Uterus (tissue), 4 donors: ENCODE measurements at places on chromosomes 4 and X. TPM values are rescaled to one million over a fixed set of nuclear protein-coding genes. Genes with fewer than 3 reads are reported as not detected.

- no peak overlapping the region for H3K27ac ChIP-seq
- H3K4me3 ChIP-seq, result no peak overlapping the region
- DNase-seq, result no peak
- no peaks in the 10 kb centered on the region for H3K36me3 ChIP-seq
- H3K4me1 ChIP-seq, result no peaks in the 10 kb centered on the region
- H3K27me3 ChIP-seq, result peaks cover 25% of the 10 kb centered on the region
These were observed 18.6 kb downstream of the NKX3-2 start for GRCh38 chr4:13525606-13526281.

PDZD4 gene
- total RNA-seq, result 21.0 TPM

DNA sequence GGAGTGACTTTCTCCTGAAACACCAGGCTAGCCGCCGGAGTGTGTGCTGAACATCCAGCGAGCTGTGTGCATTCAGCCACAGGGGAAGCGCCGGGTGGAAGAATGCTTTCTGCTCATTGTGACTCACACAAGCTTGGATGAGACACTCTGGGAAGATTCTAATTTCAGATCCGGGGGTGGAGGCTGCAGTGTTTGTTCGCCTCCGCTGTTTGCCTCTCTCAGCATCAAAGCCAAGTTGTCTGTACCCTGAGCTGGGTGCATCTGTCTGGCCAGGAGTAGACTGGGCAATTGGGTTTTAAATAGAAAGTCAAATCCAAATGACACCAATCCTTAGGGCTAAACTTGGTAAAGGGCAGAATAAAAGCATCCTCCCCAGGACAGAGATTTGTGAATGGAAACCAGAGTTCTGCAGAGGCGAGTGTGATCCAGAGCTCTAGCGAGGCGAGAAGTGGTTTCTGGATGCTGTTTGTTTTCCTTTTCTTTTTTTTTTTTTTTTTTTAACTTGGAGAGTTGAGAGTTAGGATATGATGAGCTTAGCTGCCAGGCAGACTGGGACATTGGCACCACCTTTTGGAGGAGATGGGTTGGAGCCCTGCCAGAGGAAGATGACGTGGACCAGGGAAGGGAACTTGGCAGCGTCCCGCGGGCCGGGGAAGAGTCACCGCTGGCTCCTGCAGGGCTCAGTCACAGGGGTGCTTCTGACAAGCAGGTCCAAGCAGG, 196.0 kb upstream of the PSAPL1 start:
- H3K4me1 ChIP-seq, result peaks cover 6% of the 10 kb centered on the region
- no peaks in the 10 kb centered on the region for H3K36me3 ChIP-seq
- H3K4me3 ChIP-seq, result no peak overlapping the region

GRCh38 chr4:140135529-140136088, 18.4 kb downstream of the MAML3 start:
- peak overlapping the region; percentile 2 for H3K4me3 ChIP-seq
- DNase-seq, result peak; percentile 66
- peak overlapping the region; percentile 52 for H3K27ac ChIP-seq

DNA sequence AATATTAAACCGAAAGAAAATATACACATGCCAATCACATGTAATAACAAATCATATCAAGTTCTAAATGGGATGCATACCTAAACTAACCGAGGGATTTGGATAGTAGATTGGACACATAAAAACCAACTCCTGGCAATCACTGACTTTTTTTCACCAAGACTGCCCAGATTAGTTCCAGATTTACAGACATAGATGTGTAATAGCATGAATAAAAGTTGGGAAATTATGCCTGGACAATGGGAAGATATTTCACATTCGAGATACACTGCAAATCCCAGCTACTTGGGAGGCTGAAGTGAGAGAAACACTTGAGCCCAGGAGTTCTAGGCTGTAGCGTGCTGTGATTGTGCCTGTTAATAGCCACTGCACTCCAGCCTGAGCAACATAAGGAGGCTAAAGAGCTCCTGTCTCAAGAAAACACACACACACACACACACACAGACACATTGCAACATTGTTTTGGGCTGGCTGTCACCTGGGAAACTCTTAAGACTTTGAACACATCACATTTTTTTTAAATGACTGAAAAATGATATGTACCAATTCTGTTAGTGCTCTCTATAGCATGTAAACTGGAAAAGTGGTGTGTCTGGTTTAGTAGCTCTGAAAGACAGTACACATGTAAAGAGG, 5.7 kb downstream of the RAB40A start:
- H3K27ac ChIP-seq, result no peak overlapping the region
- no peak for DNase-seq
- H3K27me3 ChIP-seq, result no peaks in the 10 kb centered on the region
- H3K4me1 ChIP-seq, result no peaks in the 10 kb centered on the region
- no peak overlapping the region for H3K4me3 ChIP-seq
- H3K36me3 ChIP-seq, result no peaks in the 10 kb centered on the region

GRCh38 chr4:56164907-56165306, 216.2 kb downstream of the CEP135 start:
- no peaks in the 10 kb centered on the region for H3K36me3 ChIP-seq
- H3K27me3 ChIP-seq, result no peaks in the 10 kb centered on the region
- no peak for DNase-seq
- no peak overlapping the region for H3K4me3 ChIP-seq

ACE2 gene
- 1.5 TPM for total RNA-seq

DNA sequence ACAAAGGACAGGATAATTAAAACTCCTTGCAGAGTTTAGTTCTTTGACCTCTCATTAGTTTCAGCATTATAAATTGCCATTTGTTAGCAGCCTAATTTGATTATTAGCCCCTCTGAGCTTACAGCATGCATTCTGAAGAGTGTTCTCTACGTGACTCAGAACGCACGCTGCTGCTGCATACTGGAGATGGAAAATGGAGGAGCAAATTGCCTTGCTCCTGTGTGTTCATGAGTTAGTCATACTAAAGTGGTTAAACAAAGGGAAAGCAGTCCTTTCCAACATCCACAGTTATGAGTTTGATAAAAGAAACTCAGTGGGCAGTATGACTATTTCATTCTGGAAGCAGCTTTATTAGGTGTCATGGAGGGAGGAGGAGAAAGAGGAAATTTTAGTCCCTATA, 922.5 kb downstream of the RPA4 start:
- no peak overlapping the region for H3K4me3 ChIP-seq
- no peaks in the 10 kb centered on the region for H3K27me3 ChIP-seq
- no peaks in the 10 kb centered on the region for H3K36me3 ChIP-seq
- H3K27ac ChIP-seq, result no peak overlapping the region
- DNase-seq, result no peak
- H3K4me1 ChIP-seq, result no peaks in the 10 kb centered on the region

MAPK10 gene
- total RNA-seq, result 38.2 TPM

GRCh38 chrX:43176686-43177085, 398.7 kb upstream of the PPP1R2C start:
- no peak overlapping the region for H3K27ac ChIP-seq
- H3K36me3 ChIP-seq, result no peaks in the 10 kb centered on the region
- DNase-seq, result no peak
- no peaks in the 10 kb centered on the region for H3K4me1 ChIP-seq

- H3K27ac ChIP-seq, result no peak overlapping the region
- DNase-seq, result peak; percentile 20
- no peaks in the 10 kb centered on the region for H3K4me1 ChIP-seq
- H3K36me3 ChIP-seq, result no peaks in the 10 kb centered on the region
- no peaks in the 10 kb centered on the region for H3K27me3 ChIP-seq
- no peak overlapping the region for H3K4me3 ChIP-seq
These were observed 74.7 kb downstream of the PAQR3 start for GRCh38 chr4:78864405-78865024.

CFAP299 gene
- total RNA-seq, result 1.2 TPM

- H3K27me3 ChIP-seq, result no peaks in the 10 kb centered on the region
- no peaks in the 10 kb centered on the region for H3K36me3 ChIP-seq
- H3K27ac ChIP-seq, result no peak overlapping the region
These were observed 199.7 kb downstream of the CRLF2 start for GRCh38 chrX:1012678-1013300.

CXCL13 gene
- total RNA-seq, result not detected

- H3K27ac ChIP-seq, result no peak overlapping the region
- no peaks in the 10 kb centered on the region for H3K27me3 ChIP-seq
- no peaks in the 10 kb centered on the region for H3K36me3 ChIP-seq
- DNase-seq, result no peak
- H3K4me3 ChIP-seq, result no peak overlapping the region
- no peaks in the 10 kb centered on the region for H3K4me1 ChIP-seq
These were observed 191.1 kb upstream of the FAT4 start for GRCh38 chr4:125123570-125124109.

- H3K4me1 ChIP-seq, result no peaks in the 10 kb centered on the region
- H3K4me3 ChIP-seq, result no peak overlapping the region
- H3K27me3 ChIP-seq, result no peaks in the 10 kb centered on the region
- no peaks in the 10 kb centered on the region for H3K36me3 ChIP-seq
- no peak overlapping the region for H3K27ac ChIP-seq
These were observed 154.4 kb upstream of the TLL1 start for GRCh38 chr4:165718660-165719059.
